ENCODE measurements at places on chromosomes 5 and 9.

- DNase-seq: no peak
Observed at GRCh38 chr5:146425023-146425422, 22.1 kb upstream of the TCERG1 start.

GRCh38 chr5:168366116-168366515, 74.7 kb downstream of the WWC1 start:
- DNase-seq: no peak

GRCh38 chr9:121067640-121068039, 7.1 kb upstream of the CNTRL start:
- DNase-seq: no peak

DNA sequence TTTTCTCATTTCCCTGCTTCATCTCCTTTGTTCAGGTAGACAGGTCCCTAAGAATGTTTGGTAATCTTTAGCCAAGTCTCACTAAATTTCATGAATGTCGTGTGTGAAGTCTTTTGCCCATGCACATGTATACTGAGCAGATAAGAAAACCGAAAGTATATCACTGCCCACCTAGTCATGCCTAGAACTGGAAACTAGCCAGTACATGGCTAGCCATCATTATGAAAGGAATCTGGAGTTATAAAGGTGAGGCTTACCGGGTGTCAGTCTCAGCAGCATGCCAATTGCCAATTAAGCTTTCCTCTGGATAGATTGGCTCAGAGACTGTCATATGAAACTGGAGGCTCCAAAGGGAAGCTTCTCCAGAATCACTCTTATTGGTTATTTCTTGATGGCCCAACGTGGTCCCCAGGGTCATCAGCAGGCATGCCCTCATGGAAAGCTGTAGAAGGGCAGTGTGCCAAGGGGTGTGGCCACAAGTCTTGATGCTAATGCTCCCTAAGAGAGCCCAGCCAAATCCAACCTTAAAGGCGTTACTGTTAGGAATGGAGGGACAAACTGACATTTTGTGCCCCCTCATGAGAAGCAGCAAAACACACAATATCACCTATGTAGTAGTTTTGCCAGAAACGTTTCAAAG, 307.3 kb upstream of the PIK3R1 start:
- no peak for DNase-seq

DNA sequence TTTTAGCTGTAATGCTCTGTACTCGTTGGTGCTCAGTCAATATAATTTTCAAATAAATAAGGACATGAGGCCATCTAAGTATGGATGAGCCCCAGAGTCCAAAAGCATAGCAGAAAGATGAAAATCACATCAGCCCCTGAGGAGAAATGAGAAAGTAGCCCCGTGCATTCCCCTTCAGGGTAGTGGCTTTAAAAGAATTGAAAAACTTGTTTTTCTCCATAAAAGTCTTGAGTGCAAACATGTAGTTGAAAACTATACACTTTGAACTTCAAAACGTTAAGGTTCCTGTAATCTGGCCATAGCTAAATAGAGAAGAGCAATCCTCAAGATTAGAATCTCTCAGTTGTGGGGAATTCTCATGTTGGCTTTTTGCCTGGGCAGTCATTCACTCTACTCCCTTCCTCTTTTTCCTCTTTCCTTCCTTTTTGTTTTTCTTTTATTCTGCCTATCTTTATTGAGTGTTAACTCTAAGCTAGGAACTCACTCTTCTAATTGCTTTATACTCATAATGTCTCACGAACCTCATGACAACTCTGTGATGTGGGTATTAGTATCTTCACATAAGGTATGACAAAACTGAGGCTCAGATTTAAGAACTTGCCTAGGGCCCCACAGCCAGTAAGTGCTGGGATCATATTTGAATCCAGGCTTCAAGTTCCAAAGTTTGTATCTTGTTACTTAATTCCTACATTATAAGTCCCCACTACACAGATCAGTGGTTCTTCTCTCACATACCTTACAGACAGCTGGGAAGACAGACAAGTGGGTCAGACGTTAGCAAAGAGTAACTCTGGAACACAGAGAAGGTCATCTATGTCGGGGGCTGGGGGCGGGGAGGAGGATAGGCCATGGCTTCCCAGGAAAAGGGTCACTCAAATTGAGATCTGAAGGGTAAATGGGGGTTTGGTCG, 46.4 kb upstream of the ABCA1 start:
- DNase-seq: no peak

- DNase-seq: no peak
Observed at GRCh38 chr9:117191504-117192261, 223.2 kb downstream of the ASTN2 start.

- DNase-seq: no peak
Observed at GRCh38 chr5:59296317-59297264, 596.9 kb downstream of the PDE4D start.

GRCh38 chr5:110439296-110439695, 287.2 kb downstream of the TMEM232 start:
- no peak for DNase-seq

DNA sequence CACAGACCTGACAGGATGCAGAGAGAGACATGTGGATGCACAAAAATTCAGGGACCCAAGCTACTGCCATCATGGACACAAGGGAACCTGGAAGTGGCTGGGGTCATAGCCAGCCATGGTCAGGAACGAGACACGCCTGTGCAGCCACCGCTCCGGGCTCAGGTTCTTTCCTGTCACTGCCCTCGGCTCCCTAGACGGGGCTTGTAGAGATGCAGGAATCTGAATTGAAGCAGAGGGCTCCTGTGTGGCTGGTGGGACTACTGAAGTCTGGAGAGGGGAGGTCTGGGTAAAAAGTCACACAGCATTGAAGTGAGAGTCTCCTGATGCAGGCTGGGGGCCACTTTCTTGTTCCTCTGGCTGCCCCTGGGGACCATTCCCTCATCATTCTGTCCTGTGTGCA, 32.3 kb upstream of the PTGS1 start:
- no peak for DNase-seq

GRCh38 chr5:98217138-98217537, 556.3 kb upstream of the RGMB start:
- no peak for DNase-seq

DNA sequence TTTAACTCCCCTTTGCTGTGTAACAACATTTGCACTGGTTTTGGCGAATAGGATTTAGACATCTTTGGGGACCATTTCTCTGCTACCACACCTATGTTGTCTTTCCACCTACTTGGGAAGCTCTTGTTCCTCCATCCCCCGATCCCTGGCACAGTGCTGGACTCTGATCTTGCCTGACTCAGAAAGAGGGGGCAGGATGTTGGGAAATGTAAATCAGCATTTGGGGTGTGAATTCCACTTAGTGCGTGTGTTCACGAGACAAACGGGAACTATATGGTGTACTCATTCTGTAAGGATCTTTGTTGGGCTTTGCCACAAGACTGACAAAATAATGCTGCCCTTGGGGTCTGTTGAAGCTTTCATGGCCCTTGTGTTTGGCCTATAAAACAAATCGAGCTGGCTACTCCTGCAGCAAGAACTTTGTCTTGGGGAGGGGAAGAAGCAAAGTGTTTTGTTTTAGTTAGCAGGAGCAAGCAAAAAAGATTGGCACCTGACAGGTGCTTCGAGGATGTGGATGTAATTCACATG, 18.5 kb downstream of the TMEM268 start:
- no peak for DNase-seq

- DNase-seq: no peak
Observed at GRCh38 chr9:125805057-125805456, 57.9 kb downstream of the PBX3 start.

GRCh38 chr5:67244345-67244793, 47.8 kb upstream of the CD180 start:
- no peak for DNase-seq

GRCh38 chr5:171596391-171596878, 177.0 kb downstream of the FGF18 start:
- no peak for DNase-seq

DNA sequence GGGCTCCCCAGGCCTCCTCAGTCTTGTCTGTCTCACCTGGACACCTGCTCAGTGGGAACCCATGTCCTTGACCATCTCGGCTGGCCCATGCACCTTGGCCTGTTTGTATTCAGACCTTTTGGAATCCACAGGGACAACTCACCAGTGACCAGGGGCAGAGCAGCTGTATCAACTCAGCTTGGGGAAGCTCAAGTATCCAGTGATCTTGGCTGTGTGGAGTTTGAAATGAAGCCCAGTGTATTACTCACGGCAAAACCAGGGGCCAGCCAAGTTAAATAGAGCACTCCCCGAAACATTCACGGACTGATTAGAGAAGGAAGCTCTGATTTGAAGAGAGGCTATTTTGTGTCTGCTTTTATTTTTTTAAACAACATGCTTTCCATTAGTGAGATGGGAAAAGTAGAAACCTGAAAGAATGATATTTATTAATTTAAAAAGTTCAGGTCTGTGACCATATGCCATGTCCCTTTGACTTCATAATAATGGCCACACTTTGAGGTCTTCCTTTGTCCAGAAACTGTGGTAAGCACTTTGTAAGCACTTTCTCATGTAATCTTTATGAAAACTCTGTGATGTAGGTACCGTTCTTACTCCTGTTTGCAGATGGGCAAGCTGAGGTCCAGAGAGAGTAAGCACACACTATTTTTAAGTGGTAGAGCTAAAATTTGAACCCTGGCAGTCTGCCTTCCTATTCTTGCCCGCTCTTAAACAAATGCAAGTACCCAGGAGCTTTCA, 656.5 kb downstream of the BNC2 start:
- no peak for DNase-seq

GRCh38 chr9:130042885-130043653, at the start of gene FNBP1:
Gene FNBP1 (minus strand): TSS chr9:130043189. CDS start chr9:130042975, 214 bp downstream.
- DNase-seq: peak; percentile 80

- no peak for DNase-seq
Observed at GRCh38 chr9:88880199-88880598, 111.1 kb upstream of the S1PR3 start.

DNA sequence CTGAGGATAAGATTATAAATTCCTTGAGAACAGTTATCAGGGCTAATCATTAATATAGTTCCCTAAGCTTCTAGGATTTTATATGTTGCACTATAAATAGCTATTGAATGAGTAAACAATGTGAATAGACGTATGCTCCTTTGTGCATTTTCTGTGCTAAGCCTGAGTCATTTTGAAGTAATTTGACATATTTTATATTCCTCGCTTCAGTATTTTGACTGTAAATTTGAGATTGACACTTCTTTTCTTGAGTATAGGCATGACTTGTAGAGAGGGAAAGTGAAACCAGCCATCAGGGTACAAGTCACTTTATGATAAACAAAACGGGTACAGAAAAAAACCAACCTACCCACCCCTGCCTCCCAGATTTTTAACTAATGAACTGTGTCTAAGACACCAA, 367.7 kb upstream of the PRR16 start:
- DNase-seq: no peak

- DNase-seq: no peak
Observed at GRCh38 chr5:118015511-118015910, 972.8 kb downstream of the DTWD2 start.

DNA sequence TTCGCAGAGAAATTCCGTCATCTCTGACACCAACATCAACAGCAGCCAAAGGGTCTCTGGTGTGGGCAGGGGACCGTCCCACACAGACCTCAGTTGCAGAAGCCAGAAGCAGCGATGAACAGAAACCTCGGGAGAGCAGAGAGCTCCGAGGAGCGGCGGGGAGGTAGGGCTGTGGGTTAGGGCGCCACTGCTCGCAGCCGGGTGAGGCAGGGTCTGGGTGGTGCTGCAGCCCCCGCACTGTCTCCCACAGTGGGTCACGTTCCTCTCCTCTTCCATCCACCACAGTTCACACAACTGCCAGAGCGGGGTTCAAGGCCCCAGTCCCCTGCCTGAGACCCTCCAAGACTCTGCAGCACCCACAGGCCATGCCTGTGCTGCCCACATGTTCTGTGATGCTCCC, 99.9 kb downstream of the OLFM1 start:
- no peak for DNase-seq

DNA sequence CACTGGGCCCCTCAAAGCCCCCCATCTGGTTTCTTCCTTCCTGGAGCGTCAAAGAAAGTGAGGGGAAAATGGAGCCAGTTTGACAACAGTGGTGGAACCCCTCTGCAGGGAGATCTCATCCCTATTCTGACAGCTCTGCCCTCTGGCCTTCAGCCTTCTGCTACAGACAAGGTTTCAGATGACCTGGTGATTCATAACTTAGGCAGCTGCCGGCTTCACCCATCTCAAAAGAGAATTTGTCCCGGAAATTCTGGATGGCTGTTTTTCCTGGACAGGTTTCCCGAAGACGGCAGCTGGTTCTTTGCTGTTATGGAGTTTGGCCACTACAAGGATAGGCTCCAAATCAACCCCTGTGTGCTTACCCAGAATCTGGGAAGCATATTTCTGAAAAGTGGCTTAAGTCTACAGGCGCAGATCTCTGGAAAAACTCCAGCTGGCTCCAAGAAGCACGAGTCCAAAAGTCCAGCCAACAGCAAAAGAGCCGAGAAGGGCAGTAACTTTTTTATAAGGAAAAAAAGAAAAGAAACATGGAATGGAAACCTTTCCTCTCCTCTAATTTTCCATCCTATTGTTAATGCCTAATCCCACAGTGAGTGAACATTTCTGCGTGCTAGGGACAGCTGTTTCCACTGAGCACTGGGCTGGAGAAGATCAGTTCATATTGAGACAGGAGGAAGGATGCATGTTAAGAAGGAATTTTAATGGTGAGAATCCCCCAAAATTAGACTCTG, 54.5 kb downstream of the ZNF366 start:
- DNase-seq: no peak

GRCh38 chr9:20538956-20539355, 83.3 kb downstream of the MLLT3 start:
- DNase-seq: no peak

- no peak for DNase-seq
Observed at GRCh38 chr5:27241564-27242257, 203.3 kb upstream of the CDH9 start.

GRCh38 chr9:107740088-107740980, 250.8 kb upstream of the KLF4 start:
- no peak for DNase-seq

DNA sequence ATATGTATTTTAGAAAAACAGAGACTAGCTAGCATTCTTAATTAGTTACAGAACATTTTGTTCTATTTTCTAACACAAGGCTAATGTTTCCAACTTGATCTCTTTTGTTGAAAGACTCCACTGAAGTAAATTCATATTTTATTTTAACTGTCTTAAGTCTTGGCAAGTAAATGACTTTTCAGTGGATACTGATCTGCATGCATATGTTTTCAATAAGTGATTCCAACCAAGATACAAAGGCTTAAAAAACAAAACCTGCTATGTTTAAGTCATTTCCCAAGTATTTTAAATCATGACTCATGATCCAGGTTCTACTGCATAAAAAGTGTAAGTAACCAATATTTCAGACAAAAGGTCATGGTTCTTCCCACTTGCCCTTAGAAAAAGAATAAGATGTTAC, 5.7 kb downstream of the CDO1 start:
- DNase-seq: no peak

DNA sequence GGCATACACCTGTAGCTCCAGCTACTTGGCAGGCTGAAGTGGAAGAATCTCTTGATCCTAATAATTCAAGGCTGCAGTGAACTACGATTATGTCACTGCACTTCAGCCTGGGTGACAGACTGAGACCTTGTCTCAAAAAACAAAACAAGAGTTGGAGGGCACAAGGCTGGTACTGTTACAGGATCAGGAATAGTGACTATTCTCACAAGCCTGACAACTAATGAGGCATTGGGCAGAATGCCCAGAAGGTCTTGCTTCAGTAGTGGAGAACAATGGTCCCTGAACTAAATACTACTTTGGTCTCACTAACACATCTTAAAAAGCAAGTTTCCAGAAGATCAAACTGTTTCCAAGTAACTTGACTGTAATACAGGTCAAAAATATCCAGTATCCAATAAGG, 182.9 kb upstream of the RFX3 start:
- no peak for DNase-seq
